ENCODE measurements at places on chromosomes 7 and 10. TPM values are rescaled to one million over a fixed set of nuclear protein-coding genes. Genes with fewer than 3 reads are reported as not detected.

The SSC4D gene
- total RNA-seq, result 0.73 TPM

The ITPRID1 gene
- not detected for total RNA-seq

The CHAT gene
- not detected for total RNA-seq

The TMEM213 gene
- total RNA-seq, result not detected

The CADPS2 gene
- 0.03 TPM for total RNA-seq

The SYNPO2L gene
- total RNA-seq, result not detected

The ARMH3 gene
- total RNA-seq, result 10.3 TPM

The VIPR2 gene
- total RNA-seq, result not detected

The OPALIN gene
- total RNA-seq, result not detected

The SEMA3A gene
- 5.2 TPM for total RNA-seq

The LIPN gene
- total RNA-seq, result not detected

The ASIC3 gene
- 11.7 TPM for total RNA-seq
